ENCODE measurements at places on chromosomes 1 and 21. TPM values are rescaled to one million over a fixed set of nuclear protein-coding genes. Genes with fewer than 3 reads are reported as not detected.

The DRAXIN gene
- 1.1 TPM for total RNA-seq

The LENEP gene
- total RNA-seq: 0.52 TPM

The ANKRD34A gene
- total RNA-seq: 0.94 TPM

The ARHGAP30 gene
- 1.3 TPM for total RNA-seq

The MEX3A gene
- 31.0 TPM for total RNA-seq

The FCRL2 gene
- total RNA-seq: not detected

The NAXE gene
- 98.4 TPM for total RNA-seq

The GPR37L1 gene
- 0.24 TPM for total RNA-seq

The GUCA2A gene
- total RNA-seq: 2.9 TPM

The KCNK2 gene
- 7.1 TPM for total RNA-seq

The KRTAP19-3 gene
- not detected for total RNA-seq

The PDE4B gene
- total RNA-seq: 2.8 TPM

The ITPKB gene
- total RNA-seq: 31.4 TPM

- DNase-seq: no peak
Measured at GRCh38 chr1:175413367-175413766, 220.8 kb upstream of the KIAA0040 start.

GRCh38 chr1:181099152-181100014, 10.9 kb downstream of the IER5 start:
- no peak for DNase-seq

GRCh38 chr1:34019741-34020552, 145.1 kb downstream of the CSMD2 start:
- DNase-seq: no peak

GRCh38 chr1:87243573-87243972, 85.1 kb upstream of the LMO4 start:
- no peak for DNase-seq

DNA sequence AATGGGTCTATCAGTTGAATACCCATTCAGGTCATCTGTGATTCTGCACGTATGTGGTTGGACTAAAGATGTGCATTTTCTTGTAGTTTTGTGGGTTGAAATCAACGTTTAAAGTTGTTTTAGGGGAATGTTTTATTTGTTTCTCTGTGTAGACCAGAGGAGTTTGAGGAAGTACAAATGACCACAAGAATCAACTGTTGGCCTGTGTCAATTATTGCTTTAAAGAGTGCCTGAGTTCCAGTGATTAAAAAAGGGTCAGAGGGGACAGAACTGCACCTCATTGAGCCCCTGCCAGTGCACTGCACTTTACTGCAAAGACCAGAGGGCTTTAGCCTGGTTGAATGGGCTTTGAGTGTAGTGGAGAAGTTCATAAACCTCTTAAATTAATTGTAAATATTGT, 190.3 kb downstream of the VPS13D start:
- no peak for DNase-seq

GRCh38 chr1:44294588-44295007, 60.5 kb downstream of the ERI3 start:
- DNase-seq: no peak

DNA sequence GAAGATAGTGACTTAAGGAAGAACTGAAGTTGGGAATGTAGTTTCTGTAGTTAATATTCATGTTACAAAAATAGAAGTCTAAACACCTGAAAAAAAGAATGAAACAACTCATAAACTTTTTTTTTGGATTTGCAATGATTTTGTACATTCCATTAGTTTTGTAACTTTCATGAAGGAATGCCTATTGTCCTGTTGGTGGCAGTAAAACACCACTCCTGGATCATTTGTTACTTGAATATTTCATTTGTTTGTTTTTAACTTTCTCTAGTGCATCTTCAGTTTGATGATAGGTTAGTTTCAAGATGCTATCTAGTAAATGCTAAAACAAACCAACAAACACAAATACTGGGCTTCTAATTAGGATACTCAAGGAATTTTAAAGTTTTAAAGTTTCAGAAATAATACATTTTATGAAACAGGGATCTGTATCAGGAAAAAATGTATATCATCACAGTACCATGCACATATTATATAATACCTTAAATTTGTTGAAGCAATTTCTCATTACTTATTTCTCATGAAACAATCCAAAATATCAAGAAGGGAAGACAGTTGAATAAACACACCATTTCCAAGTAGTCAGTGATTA, 229.7 kb upstream of the CACYBP start:
- DNase-seq: no peak

DNA sequence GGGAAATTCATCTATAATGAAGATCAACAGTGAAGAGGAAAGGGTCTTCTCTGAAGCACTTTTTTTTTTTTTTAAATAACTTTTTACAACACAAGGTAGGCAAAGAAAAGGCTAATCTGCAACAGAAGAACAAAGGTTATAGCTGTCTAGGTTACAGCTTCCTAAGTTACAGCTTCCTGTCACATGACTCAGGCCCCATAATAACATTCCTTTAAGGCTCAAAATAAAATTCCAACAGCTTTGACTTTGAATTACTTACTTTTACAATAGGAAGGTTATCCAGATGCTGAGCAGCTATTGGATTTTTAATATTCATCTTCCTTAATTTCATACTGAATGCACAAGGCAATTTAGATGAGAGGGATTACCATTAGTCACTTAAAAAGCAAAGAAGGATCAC, 40.4 kb upstream of the TMEM61 start:
- DNase-seq: no peak

- DNase-seq: no peak
Measured at GRCh38 chr1:40723196-40723955, 31.9 kb downstream of the NFYC start.

DNA sequence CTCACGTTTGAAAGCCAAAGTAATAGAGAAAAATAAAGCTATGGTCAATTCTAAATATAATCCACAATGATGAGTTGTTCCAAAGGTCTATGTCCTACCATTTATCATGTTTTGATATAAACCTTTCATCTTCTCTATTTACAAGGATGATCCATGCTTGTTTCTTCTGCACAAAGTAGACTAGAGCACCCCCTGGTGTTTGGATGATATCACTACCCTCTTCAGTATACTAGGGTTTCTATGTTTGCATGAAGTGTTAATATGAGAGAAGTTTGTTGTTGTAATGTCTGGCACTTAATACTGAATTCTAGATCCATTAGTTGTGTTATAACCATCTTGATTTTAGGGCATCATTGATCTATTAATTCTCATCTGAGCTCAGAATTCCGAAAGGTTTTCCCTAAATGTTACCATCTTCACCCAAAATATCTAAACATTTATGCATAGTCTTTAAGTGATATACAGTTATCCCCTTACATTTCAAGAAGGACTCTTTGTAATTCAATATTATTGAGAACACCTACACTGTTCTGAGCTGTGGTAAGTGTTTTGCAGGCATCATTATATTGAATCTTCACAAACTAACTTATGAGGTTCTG, 21.1 kb downstream of the CLDN8 start:
- DNase-seq: no peak

- DNase-seq: no peak
Measured at GRCh38 chr1:212507369-212507768, 74.6 kb downstream of the NENF start.

DNA sequence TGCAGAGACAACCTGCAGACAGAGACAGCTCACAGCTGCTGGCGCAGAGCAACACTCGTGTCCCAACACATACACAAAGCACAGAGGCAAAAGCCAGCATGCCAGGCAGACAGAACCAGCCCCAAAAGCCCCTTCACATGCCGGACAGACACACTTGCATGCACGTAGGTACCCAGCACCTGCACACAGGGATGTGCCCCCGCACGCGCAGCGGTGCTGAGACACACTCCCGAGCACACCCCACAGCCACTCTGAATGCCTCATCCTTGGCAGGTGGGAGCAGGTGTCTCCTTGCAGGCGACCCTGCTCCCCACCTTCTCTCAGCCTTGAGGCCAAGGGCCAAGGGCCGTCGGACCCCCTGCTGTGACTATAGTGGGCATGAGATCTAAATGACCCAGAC, 41.2 kb upstream of the ZC3H12A start:
- no peak for DNase-seq

DNA sequence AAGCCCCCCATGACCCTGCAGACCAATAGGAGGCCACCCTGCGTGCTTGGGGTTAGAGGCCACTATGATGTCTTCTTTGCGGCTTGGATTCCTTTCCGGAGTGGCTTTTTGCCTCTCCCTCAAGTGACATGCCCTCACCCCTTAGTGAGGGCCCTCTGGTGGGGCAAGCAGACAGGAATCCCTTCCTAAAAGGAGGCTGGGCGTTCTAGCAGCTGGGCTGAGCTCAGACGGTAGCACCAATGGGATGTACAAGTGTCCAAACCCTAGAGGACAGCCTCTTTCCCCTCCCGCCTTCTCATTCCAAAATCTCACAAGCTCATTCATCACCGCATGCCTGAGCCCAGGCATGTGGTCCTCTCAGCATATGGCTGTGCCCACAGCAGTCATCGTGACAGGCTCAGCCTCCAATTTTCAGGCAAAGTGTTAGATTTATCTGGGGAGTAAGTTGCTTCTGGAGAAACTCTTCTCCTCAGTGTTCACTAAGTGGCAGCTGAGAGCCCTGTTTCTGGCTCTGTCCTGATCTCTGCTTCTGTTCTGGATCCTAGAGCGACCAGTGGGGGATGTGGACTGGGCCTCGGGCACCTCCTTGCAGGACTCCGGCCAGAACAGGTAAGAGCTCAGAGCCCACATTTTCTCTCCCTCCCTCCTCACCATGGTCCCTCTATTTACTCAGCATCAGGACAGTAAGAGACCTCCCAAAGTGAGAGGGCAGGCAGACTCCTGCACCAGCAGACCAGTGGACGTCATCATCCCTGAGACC, 4.8 kb downstream of the KIAA1614 start:
- no peak for DNase-seq

DNA sequence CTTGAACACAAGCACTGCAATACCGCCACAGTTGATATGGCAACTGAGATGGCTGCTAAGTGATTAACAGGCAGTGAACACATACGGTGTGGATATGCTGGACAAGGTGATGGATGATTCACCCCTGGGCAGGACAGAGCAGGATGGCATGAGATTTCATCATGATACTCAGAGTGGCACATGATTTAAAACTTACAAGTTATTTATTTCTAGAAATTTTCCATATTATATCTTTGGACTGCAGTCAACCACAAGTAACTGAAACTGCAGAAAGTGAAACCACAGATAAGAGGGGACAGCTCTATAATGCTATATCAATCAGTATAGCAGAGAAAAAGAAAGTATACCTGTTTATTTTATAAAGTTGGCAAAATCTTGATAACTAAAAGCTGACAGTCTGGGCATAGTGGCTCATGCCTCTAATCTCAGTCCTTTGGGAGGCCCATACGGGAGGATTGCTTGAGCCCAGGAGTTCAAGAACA, 47.9 kb downstream of the PHACTR4 start:
- no peak for DNase-seq

DNA sequence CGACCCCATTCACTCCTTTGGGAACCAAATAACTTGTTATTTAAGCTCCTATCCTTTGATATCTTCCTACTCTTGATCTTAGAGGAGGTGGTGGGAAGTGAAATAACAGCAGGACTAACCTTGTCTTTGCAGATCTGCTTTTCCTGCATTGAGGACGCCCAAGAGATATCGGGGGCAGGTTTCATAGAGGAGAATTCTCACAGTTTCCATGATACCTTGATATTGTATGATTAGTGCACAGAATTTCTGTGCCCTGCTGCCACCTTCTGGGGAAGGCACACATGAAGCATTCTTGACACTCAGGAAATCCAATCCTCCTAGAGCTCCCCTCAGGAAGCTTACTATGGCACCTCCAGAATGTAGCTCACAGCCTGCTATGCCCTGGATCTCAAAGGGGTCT, 1.6 kb downstream of the CD1B start:
- DNase-seq: no peak

DNA sequence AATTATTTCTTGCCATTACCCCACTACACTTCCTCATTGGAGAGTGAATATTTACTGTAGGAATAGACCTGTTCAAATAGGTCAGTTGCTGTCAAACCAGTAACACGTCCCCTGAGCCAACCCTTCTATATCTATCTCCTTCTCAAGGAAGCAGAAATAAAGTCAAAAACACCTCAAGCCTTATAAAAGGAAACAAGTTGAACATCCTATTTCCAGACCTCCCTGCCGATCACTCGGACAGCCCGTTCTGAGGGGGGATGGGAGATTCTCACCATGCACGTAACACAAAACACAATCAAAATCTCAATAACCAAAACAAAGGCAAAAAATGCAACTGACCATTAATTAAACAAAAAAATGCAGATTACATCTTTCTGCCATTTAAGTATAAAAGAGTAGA, 121.5 kb upstream of the KRTAP19-8 start:
- DNase-seq: no peak

- no peak for DNase-seq
Measured at GRCh38 chr1:3668585-3669300, 16.4 kb downstream of the TP73 start.

DNA sequence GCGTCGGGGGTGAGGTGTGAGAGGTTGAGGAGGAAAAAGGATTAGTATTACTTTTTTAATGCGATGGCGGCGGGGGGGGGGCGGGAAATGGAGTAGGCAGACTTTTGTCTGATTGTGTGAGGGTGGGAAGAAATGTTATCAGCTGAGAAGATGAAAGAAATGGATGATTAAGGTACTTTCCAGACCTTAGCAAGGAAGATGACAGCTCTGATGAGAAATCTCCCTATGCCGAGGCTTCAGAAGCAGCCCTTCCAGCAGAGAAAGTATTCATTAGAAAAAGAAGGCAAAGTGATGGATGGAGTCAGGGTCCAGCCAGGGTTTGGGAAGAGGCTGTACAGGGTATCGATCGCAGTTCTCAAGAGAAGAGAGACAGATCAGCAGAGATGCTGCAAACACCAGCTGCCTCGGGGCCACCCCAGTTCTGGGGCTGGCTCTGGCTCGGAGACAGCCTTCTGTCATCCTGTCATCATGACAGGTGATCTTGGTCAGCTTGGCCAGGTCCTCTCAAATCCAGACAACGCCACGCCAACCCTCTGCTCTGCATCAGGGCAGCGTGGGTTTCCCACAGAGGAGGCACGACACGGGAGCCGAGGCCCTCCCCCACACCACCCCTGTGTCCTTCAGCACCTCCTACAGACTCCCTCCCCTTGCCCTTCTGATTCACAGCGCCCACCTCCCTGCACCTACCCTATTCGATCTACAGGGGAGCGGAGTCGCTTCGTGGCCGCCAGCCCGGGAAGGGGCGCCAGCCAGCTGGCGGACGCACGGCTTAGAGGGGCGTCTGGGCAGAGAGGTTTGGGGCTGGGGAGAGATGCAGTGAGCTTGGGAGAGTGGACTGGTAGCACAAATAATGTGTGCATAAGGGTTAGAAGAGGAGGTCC, 674 bp upstream of the ATXN7L2 start:
- no peak for DNase-seq

DNA sequence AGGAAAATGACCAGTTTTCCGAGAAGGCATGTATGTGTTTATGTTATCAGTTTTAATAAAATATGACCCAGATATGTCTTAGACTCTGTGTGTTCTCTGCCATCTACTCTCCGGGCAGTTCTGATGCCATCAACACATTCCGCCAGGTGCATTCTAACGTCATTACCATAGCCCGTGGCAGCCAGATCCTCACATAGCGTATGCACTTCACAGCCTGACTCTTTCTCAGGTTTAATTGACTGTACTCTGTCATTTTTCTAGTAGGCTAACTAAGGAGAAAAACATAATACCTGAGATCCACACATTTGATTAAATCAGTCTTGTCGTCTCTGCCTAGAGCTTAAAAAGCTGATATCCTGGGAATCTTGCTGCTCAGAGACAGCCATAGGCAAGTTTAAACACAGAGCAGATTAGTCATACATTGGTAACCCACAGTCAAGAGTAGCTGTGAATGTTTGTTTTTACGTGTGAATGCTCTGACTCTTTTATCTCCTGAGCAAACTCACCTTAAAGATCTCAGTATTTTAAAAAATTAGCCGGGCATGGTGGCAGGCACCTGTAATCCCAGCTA, 175.9 kb downstream of the GREM2 start:
- no peak for DNase-seq
